GM23248 (cell line): ENCODE measurements at places on chromosomes 7 and 10. TPM values are rescaled to one million over a fixed set of nuclear protein-coding genes. Genes with fewer than 3 reads are reported as not detected.

AEBP1 gene
- total RNA-seq, result 53.0 and 63.2 TPM in 2 replicates

- DNase-seq, result no peak
These were observed 3.5 kb upstream of the GNB2 start for GRCh38 chr7:100670074-100670473.

JAZF1 gene
- 11.8 and 13.8 TPM in 2 replicates for total RNA-seq

DNA sequence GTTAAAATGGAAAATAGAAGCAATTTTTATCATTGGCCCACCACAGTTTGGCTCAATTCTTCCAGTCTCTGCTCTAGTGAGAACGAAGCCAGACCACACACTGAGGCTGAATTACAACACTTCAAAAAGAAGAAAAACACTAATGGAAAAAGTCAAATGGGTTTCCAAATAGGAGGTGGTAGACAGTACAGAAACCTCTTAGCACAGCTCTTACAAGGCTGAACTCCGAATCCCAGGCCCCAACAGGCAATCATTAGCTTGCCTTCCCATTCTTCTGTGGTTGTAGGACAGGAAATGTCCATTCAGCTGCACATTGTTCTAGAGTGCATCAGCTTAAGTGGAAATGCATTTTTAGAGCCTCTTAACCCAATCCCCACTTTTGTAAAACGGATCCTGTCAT is 115.1 kb upstream of the MEOX2 start:
- DNase-seq, result peak; percentile 69

DNA sequence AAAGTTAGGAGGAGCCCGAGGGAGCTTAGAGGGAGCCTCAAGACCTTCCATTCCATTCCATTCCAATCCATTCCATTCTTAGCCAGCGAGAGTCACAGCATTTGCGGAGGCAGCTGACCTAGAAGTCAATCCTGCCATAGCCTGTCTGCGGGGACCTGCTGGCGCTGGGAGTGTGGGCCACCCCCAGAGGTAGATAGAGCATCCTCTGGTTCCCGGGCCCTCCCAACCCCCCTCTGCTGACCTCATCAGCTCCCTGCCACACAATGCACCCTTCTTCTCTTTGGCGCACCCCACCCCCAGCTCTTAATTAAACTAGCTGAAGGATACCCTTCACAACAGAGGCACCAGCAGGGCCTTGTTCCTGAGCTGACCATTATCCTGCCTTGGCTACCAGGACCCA is 152.5 kb upstream of the ZMIZ1 start:
- no peak for DNase-seq

DNA sequence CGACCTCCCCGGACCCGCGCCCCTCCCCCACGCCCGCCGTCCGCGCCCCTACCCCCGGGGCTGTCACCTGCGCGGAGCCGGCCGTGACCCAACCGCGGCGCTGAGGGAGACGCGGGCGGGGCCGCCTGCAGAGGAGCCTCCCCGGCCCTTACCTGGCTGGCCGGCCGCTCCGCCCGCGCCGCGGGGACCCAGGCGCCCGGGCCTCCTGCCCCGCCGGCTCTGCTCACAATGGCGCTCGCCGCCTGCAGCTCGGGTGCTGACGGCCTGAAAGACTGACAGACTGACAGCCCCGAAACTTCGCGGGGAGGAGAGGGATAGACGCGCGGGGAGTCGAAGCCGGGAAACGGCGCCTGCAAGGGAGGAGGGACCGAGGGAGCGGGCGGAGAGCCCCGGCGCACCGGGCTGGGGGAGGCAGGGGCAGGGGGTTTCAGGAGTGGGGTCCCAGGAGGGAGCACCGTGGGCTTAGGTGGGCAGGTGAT is 393 bp downstream of the ZNF467 start:
- peak; percentile 27 for DNase-seq

DNA sequence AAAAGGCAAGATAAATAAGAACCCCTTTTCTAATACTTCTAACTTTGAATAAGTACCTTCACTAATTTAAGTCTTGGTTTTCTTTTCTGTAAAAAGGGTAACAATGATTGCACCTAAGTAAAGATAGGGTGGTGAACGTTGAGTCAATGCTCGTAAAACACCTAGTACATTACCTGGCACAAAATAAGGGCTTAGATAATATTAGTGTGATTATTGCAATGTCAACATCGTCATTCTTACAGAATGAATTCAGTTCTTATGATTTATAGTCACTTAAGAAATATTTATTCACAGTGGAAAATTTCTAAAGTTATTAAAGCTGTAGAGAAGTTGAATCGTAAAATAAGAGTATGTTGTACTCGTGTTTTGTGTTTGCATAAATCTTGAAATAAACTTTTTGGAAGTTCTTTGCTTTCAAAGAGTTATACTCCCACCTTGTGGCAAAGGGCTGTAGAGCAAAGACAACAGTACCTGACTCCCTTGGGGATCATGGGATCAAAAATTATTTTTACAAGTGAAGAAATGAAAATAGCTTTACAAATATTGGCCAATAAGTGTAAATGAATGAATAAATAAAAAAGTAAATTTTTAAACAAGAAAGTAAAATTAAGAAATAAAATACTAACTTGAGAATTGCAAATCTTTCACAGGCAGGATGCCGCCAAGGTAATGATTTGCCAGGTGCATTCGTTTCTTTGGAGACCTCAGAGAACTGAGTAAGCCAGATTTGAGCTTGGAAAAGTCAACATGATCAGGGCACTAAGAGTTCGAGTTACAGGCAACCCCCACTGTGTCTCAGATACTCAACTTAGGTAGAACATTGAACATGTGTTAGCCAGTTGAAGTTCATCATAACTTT is 285.8 kb upstream of the CACNA2D1 start:
- DNase-seq, result peak; percentile 71

GRCh38 chr7:2776401-2776800 is 67.7 kb downstream of the GNA12 start:
- DNase-seq, result no peak

- DNase-seq, result no peak
These were observed 82.4 kb upstream of the NME8 start for GRCh38 chr7:37765872-37766525.

DNA sequence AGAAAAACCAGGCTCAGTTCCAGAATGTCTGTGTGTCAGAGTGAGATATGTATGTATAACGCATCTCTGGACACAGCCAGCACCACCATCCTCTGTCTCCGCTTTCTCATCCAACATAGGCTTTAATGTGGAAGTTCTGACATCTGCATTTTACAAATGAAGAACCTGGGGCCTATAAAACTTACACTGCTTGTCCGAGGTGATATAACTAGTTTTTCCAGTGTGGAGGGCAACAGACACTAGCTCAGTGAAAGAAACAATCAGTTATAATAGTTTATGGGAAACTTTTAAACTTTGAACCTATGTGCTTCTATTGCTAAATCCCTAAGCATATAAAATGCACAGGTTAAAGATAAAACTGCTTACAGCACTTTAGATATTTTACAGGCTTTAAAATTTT is 208.7 kb downstream of the CRPPA start:
- DNase-seq, result no peak

ADIRF gene
- total RNA-seq, result 17.6 and 34.1 TPM in 2 replicates

LRRC18 gene
- not detected in 2 replicates for total RNA-seq

WDR86 gene
- 0.25 TPM in 1 of 2 replicates, not detected in the other for total RNA-seq

CLRN3 gene
- total RNA-seq, result not detected in 2 replicates

DNA sequence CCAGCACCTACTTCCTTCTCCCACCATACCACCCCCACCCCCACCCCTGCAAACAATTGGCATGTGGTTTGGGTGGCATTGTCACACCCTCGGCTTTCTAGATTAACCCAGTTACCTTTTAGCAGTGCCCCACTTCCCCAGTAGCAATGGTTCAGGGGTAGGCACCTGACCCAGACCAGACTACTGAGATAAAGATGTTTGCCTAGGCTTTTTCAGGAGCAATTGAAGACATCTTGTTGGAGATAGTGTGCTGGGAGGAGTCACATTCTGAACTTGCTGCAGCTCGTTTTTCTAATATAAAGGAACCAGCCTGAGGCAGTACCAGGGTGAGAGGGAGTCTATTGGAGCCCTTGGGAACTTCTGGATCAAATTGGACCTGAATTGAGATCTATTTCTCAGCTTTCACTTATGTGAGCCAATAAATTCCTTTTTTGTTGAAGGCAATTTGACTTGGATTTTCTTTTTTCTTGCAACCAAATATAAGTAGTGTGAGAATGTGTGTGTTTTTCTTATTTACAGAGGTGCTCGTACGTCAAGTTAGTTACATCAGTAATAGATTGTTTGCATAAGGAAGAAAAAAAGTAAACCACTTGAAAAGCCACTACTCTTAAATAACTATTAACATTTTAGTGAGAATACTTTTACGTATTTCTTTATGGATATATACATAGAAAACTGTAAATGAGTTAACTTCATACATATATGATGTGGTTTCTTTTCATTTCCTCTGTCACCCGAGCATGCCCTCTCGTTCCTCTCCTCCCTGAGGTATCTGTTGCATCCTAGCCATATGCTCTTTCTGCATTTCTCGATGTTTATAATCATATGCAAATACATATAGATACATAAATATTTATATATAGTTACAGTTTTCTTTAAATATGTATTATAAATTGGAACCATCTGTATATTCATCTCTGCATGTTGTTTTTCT is 38.0 kb downstream of the RAB18 start:
- no peak for DNase-seq

SPDYE1 gene
- total RNA-seq, result not detected in 2 replicates

GRCh38 chr10:33674986-33675599 is 340.6 kb upstream of the NRP1 start:
- DNase-seq, result no peak

IFIT1B gene
- total RNA-seq, result not detected in 2 replicates

GRCh38 chr7:87000344-87000743 is 59.1 kb downstream of the ELAPOR2 start:
- peak; percentile 55 for DNase-seq

- DNase-seq, result no peak
These were observed 47.6 kb downstream of the PLXNA4 start for GRCh38 chr7:132528695-132529094.

DNA sequence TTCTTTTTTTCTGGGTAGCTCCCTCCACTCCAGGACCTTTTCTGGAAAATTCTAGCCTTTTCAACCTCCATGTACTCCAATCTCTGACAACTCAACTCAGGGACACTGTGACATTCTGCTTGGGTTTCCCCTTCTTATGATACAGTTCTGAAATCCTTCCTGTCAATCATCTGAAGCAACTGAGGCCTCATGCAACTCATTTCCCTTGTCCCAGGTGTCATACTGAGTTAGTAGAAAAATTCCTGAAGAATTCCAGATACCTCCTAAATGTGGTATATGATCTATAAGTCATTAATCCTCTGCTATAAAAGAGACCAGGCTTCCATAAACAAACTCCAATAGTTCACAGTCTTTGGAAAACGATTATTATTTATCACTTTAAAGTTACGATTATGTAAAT is 43.0 kb upstream of the MYO3A start:
- no peak for DNase-seq

DNA sequence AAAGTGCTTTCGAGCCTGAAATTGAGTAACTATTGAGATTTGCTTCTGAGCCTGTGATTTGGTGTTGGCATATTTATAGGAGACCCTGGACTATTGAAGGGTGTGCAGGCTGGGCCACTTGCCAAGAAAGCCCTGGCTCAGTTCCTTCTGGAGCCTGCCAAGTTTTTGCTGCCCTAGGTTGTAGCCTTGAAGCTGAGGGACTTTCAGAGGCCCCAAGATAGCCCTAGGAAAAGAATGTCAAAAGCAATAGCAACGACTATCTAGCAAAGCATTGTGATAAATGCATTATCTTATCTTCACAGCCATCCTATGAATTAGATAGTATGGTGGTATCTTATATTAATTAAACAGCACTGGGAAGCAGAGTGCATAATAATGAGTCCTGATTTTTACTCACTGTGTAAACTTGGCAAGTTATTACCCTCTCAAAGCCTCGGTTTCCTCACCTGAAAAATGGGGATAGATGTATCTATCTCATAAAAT is 473.7 kb upstream of the PODXL start:
- no peak for DNase-seq

GRCh38 chr10:3046981-3047547 is 20.3 kb upstream of the PFKP start:
- no peak for DNase-seq

DNA sequence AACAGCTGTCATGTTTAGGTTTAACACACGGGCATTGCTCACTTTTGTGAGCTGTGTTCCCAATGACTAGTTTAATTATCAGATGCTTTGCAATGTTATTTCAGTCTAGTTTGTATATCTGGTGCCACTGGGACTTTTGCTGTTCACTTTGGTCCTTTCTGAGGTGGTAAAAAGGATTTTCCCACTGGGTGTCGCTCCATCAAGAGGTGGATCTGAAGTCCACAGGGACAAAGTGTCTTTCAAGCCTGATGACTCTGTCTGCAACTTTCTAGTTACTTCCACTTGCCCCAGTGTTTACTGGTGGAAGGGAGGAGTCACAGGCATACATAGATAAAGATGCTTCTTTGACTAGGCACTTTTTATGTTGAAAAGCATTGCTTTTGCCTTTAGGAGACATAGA is 242.2 kb downstream of the HGF start:
- DNase-seq, result no peak

CAV1 gene
- 1,062 and 1,092 TPM in 2 replicates for total RNA-seq

GRCh38 chr7:151565541-151565940 is 45.8 kb upstream of the RHEB start:
- DNase-seq, result peak; percentile 66

PDGFA gene
- 8.4 and 9.4 TPM in 2 replicates for total RNA-seq

GRCh38 chr10:62769574-62770242 is 34.8 kb upstream of the ADO start:
- peak; percentile 18 for DNase-seq

NUTM2A gene
- total RNA-seq, result 0.11 and 1.0 TPM in 2 replicates

DNA sequence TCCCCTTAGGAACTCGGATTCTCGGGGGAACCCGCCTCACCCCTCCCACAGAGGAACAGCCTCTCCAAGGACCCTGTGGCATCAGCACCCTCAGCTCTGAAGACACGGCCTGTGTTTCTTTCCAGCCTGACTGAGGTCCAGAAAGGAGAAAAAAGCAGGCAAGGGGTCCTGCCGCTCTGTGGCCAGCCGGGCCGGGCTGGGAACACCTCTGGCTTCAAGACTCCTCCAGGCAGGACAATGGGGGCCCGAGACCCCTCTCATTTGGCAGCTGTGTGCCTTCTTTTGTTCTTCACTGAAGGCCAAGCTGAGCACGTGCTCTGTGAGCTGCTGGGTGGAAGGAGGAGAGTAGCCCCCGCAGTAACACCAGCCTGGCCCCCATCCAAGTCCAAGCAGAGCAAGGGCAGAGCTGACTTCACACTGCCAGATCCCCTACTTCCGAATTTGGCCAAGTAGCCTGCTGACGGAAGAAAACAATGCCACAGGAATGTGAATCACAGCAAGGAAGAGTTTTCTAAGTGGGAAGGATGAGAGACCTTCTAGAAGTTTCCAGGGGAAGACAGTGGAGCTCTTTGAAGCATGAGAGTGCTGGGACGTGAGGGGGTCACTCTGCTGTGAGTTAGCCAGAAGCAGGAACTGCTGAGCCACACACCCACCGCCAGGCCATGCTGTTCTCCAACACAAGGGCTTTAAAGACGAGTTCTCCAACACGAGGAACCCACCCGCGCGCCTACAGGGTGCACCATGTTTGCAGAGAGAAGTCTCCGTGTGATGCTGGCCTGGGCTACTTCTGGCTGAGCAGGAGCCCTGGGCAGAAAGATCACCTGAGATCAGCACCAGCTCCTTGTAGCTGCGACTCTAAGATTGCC is 3.1 kb downstream of the CNPY1 start:
- DNase-seq, result no peak

GRCh38 chr7:50371551-50372021 is 67.1 kb downstream of the IKZF1 start:
- DNase-seq, result no peak
